ENCODE measurements at places on chromosomes 6 and 20.

GRCh38 chr6:37942606-37943376 lies 123.3 kb downstream of the ZFAND3 start:
- no peak for DNase-seq

DNA sequence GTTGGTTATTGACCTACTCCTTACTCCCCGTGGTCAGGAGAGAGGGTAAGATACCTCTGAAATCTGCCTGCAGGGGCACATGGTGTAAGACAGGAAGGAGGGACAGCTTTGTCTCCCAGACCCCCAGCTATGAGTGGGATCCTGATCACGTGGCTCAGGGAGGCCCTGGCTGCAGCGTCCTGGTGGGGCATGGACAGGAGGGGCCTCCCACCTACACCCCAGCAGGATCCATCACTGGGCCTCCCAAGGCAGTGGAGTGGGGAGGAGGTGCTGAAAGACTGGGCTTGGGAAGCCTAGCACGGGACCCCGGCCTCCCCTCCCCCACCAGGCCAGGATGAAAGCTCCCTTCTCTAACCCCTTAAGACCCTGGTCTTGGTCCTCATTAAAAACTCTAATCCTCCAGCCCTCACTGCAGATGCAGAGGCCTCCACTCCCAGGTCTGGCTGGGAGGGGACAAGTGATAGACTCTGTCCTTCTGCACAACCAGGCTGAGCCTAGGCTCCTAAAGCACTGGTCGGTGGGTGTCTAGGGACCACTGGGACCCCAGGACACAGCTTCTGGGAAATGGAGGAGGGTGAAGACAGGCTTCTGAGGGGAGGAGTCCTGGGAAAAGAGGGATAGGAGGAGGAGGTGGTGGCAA lies 29.6 kb upstream of the VEGFA start:
- DNase-seq = no peak

DNA sequence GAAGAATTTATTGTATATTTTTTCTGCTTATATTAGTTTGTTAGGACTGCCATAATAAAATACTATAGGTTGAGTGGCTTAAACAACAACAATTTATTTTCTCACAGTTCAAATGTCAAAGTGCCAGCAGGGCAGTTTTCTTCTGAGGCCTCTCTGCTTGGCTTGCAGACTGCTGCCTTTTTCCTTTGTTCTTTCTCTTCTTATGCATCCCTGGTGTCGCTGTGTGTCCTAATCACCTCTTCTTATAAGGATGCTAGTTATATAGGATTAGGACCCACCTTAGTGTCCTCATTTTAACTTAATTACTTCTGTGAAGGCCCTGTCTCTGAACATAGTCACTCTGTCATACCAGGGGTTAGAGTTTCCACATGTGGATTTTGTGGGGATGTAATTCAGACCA lies 354.4 kb downstream of the NKAIN2 start:
- DNase-seq = no peak

GRCh38 chr6:111119571-111120329 lies 32.4 kb downstream of the SLC16A10 start:
- DNase-seq = no peak

- no peak for DNase-seq
Measured at GRCh38 chr20:35238735-35239134, 12.2 kb downstream of the MMP24 start.
